ENCODE measurements at places on chromosomes 7 and 10.

DNA sequence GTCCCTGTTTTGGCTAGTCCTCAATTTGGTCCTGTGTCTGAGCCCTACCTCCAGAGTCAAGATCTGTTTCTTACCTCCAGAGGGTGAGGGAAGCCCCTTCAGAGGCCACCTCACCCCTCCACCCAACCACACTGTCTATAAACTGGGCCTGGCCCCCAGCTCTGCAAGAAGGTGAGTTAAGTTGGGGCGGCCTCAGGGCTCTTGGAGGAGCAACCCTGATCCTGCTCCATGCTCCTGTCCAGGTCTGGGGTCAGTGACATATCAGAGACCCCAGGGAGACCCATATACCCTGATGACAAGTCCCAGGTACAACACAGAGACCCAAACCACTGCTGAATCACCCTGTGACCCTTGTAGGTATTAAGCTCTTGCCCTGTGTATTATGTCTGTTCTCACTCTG, 69.5 kb downstream of the MYL10 start:
- DNase-seq = no peak

- DNase-seq = no peak
Observed at GRCh38 chr10:76892766-76893479, 744.7 kb downstream of the KCNMA1 start.

DNA sequence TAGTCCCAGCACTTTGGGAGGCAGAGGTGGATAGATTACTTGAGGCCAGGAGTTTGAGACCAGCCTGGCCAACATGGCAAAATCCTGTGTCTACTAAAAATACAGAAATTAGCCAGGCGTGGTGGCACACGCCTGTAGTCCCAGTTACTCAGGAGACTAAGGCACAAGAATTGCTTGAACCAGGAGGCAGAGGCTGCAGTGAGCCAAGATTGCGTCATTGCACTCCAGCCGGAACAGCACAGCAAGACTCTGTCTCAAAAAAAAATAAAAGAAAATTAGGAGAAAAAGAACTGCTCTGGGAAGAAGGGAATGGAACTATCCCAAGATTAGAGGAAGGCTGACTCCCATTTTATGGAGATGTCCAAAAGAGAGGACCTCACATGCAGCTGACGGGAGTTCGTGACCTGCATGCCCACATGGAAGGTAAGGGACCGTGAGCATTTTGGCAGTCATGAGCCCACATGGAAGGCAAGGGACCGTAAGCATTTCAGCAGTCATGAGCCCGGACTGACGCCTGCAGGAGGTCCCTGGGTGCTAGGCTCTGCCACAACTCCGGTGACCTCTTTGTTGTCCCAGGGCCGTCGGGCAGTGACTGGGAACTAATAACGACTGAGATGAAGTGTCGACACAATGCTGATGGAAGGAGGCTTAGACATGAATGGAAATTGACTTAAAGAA, 18.6 kb upstream of the GTPBP4 start:
- no peak for DNase-seq

DNA sequence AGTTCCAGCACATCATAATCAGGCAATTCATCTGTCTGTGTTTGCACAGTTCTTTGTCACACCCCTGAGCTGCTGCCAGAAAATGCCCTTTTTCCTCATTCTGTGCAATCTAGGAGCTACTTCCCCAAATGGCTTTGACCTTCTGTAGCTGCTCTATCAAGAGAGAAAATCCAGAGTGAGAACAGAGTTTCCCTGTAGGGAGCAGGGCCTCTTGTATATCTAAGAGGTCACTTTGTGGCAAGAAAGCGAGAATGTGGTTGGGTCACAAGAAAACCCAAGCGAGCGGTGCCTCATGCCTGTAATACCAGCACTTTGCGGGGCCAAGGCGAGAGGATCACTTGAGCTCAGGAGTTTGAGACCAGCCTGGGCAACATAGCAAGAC, 24.3 kb downstream of the SLC29A3 start:
- peak; percentile 94 for DNase-seq

GRCh38 chr10:121281576-121281975, 316.7 kb downstream of the FGFR2 start:
- no peak for DNase-seq

- no peak for DNase-seq
Observed at GRCh38 chr10:132477066-132477397, 60.6 kb upstream of the INPP5A start.

- no peak for DNase-seq
Observed at GRCh38 chr10:20811131-20811530, 86.0 kb downstream of the NEBL start.

GRCh38 chr7:11623093-11623678, 208.8 kb downstream of the THSD7A start:
- DNase-seq = peak; percentile 2

GRCh38 chr10:60464659-60465058, 75.0 kb upstream of the ANK3 start:
- DNase-seq = no peak

GRCh38 chr7:88826222-88826621, 30.7 kb upstream of the TEX47 start:
- no peak for DNase-seq

GRCh38 chr10:80204677-80205476, 460 bp downstream of the ANXA11 start:
- DNase-seq = peak; percentile 72

GRCh38 chr7:1943933-1944618, 274.0 kb downstream of the ELFN1 start:
- no peak for DNase-seq

- DNase-seq = peak; percentile 47
Observed at GRCh38 chr7:140673063-140673773, 473 bp downstream of the ADCK2 start.

DNA sequence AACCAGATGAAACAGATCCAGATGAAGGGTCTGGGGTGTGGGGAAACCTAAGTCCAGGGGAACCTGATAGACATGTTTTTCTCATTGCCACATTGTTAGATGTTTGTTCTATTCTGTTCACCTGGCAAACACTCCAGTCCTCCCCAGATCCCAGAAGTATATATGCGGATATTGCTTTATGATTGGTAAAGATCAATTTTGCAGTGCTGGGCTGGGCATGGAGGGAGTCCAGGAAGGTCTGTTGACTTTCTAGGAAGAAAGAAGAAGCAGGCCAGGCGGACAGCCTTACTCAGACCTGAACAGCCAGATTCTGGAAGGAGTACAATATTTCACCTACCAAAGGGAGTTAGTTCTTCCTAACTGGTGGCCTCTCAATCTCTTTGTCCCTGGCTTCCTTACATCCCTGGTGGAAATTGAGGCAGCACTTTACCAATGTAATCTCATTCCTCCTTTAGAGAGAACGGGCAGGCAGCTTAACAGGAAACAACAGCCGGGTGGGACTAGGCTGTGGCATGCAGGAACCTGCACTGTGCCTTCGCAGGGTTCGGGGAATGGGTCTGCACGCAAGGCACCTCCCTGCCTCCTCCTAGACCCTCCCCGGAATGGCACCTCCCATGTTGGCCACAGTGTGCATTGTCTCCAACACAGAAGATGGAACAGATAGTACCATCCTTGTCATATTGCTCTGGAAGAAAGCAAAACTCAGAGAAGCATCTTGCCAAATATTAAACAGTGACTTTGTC, 930 bp downstream of the GIMAP6 start:
- no peak for DNase-seq

DNA sequence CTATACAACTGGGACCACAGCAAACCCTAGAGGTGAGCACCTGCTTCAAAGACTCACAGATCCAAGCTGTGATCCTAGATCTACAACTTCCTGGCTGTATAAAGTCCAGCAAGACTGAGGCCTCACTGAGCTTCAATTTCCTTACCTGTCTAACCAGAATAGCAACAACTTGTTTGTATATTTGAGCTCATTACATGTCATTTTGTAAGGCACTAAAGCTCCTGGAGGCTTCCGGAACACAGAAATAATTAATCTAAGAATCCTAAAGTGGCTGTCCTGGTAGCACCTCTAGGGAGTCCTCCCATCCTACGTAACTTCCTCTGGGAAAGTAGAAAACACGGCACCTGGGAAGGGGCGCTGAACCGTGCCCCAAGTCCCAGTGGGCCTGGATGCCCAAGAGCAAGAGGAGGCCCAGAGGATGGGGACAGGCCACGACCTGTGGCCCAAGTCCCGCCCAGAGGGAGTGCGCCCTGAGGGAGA, 39.4 kb downstream of the HK1 start:
- peak; percentile 82 for DNase-seq

DNA sequence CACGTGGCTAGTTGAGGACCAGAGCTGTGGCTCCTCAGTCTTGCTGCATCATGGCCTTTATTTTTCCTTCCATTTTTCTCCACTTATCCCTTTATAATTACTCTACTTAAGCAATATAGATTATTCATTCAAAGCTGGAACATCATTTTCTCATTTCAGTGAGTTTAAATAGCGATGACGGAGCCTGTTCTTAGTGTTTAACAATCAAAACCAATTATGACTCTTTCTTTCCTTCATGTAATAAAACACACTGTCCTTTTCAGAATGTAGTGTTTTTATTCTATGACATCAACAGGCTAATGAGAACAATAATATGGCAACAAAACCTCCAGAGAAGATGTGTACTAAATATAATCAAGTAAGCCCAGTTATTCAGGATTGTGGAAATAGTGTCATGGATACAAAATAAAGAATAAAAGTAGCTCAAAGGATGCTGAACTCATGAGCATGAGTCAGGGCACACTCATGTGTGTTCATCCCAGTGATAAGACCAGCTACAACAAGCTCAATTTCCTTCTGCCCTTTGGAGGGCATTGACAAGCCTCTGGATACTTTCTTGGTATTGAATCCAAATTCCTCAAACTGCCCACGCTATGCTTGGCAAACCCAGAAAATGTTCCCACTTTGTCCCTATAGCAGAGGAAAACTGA, 188.4 kb downstream of the CYP26A1 start:
- DNase-seq = no peak

- no peak for DNase-seq
Observed at GRCh38 chr10:3145366-3145765, 27.2 kb downstream of the PITRM1 start.

GRCh38 chr7:139117599-139118233, 8.2 kb upstream of the ZC3HAV1 start:
- no peak for DNase-seq

- no peak for DNase-seq
Observed at GRCh38 chr10:47139121-47139520, 160.9 kb upstream of the GDF10 start.

DNA sequence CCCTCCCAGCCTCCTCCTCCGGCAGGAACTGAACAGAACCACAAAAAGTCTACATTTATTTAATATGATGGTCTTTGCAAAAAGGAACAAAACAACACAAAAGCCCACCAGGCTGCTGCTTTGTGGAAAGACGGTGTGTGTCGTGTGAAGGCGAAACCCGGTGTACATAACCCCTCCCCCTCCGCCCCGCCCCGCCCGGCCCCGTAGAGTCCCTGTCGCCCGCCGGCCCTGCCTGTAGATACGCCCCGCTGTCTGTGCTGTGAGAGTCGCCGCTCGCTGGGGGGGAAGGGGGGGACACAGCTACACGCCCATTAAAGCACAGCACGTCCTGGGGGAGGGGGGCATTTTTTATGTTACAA, 83.3 kb downstream of the PAX2 start:
- DNase-seq = peak; percentile 29

DNA sequence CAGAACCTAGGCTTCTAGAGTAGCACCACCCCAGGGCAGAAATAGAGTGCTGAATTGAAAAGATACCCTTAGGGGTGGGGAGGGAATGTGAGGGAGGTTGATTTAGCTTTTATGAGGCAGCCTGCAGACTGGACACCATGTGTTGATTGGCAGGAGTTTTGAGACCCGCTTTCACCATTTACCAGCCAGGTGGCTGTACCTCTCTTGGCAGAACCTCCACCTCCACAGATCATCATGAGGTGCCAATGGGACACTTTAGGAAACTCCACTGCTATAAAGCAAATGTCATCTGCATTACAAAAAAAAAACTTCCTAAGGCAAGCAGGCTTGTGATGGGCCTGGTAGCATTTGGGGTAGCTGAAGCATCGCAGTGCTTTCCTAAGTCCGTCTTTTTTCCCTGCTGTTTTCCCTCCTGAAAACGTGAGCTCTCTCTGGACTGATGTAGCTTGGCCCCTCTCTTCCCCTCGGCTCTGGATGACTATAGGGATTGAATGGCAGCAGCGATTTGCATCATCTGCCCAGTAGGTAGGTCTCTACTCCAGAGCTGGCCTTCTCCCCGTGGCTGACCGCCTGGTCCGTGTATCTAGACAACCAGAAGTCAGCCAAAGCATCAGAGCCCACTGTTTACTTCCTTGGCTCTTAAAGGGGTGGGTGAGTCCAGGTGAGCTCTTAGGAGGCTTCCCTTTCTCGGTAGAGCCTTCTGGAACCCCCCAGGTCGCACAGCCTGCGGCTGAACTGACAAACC, 1.3 kb downstream of the PCBD1 start:
- no peak for DNase-seq

DNA sequence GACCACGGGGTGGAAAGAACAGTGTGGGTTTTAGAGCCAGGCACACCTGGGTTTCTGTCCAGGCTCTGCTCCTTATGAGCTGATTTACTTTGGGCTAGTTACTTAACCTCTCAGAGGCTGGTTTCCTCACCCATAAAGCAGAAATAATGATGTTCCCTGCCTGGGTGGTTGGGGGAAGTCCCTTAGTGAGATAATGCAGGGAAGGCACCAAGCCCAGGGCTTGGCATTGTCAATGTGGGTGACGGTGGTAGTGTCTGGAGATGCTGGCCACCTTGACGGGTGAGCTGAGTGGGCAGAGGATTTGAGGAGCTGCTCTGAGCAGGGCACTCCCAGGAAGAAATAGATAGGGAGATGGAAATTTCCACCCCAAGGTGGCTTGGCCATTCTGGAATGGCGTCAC, 65.2 kb downstream of the SH2D4B start:
- no peak for DNase-seq

DNA sequence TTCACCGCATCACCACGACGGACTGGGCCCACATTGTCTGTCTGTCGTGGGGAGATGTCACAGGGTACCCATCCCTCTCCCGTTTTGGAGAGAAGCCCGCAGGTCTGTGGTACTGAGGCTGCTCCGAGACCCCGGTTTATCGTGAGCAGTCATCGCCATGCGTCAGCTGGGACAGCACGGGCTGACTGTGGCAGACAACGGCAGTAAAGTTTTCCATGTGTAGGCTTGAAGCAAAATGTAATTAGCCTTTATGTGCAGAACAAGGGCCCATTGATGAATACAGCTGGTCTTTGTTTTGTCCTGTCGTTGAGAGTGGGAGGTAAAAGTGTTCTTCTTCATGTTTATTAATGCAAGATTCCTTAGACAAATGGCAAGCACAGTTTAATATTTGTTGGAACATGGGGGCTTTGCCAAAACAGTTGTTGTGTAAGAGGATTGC, 167.4 kb upstream of the SH2B2 start:
- DNase-seq = no peak

GRCh38 chr7:159036916-159037605, 107.6 kb downstream of the VIPR2 start:
- DNase-seq = no peak

GRCh38 chr10:101189461-101190401, 39.5 kb downstream of the LBX1 start:
- no peak for DNase-seq

DNA sequence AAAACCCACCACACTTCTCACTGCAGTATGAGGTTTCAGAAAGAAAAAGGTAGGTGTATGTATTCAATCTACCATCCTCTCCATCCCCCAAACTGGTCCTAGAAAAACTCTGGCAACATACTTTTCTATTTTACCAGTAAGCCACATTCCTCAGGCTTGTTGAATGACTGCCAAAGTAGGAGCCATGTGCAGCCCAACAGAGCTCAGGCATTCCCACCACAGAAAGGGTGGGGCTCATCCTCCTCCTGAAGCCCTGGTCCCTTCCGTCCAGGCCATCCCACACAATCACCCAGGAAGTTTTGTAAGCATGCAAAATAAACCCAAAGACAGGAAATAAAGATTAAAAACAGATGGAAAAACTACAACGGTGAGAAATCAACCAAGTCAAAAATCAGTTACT, 57.2 kb downstream of the MAD1L1 start:
- no peak for DNase-seq

GRCh38 chr10:51892965-51893658, 193.7 kb upstream of the CSTF2T start:
- DNase-seq = peak; percentile 46

Measured in OCI-M1 (cell line).